ENCODE measurements at places on chromosomes 7 and 10.

GRCh38 chr10:110502851-110503301 is 5.2 kb downstream of the DUSP5 start:
- peak; percentile 93 for DNase-seq

DNA sequence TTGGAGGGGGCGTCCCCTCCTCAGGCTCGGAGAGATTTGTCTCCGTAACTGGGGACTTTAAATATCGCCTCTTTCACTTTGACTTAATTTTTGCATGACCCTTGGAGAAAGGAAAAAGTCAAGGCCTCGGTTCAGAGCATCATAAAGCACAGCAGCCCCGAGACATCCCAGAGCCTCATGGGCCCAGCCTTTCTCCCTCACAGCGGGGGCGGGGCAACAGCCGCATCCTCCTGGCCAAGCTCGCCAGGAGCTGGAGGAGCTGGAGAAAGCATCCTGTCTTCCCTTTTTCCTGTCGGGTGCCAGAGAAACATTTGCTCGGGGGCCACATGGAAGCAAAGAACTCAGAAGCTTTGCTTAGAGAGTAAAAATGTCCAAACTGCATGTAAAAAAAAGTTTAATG is 43.6 kb upstream of the DPYSL4 start:
- DNase-seq, result no peak

DNA sequence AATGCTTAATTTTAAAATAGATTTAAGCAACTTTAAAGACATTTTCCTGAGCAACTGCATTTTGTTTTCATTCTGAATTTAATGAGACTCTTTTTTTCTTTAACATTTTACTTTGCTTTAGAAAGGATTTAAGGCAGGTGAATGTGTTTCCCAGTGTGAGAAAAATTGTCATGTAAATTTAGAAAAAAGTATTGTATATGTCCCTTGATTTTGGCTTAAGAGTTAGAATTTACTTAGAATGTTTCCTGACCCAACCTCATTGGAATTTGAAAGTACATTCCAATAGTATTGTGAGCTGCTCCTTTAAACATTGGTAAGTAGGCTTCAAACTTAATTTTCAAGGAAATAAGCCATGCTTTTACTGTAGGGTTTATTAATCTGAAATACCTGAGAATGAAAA is 110.2 kb downstream of the PTEN start:
- no peak for DNase-seq

DNA sequence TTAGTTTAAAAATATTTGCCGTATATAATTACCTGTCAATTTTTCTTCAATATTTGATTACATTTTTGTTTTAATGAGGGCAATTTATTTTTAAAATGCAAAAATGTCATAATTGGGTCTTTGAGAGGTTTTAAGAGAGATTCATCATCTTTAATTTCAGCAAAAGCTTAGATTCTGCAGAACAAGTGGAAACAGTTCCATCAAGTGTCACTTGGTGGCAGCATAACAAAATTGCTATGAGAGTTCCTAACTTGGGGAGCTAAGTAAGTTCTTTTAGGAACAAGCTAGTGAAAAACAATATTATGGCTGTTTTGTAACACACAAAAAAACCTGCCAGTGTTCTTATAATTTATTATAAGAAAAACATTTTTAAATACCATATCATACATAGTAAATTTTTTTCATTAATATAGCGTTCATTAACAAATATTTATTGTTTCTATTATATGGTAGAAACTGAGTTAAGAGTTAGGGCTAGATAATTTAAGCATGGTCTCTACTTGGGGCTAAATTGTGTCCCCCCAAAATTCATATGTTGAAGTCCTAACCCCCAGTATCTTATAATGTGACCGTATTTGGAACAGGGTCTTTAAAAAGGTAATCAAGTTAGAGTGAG is 155.2 kb downstream of the MAGI2 start:
- peak; percentile 41 for DNase-seq

GRCh38 chr10:78691301-78692030 is 377.3 kb upstream of the ZMIZ1 start:
- no peak for DNase-seq

DNA sequence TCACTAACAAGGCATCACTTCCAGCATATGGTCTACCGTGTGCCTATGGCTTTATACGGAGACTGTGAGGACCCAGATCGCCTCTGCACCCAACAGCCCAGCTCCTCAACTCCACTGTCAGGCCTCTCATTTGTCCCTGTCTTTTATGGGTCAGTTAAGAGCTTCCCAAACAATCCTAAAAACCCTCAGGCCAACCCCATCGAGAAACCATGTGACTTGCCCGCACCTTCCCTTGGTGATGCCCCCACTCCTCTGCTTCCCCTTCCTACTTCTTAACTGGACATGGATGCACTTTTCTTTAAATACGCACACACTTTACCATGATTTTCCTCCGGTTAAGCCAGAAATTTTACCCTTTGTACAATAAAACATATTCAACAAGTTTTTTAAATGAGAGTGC is 46.8 kb downstream of the BAIAP2L1 start:
- no peak for DNase-seq

GRCh38 chr7:44101966-44102845 is 1.9 kb upstream of the AEBP1 start:
- DNase-seq, result no peak

GRCh38 chr7:26183545-26184280 is 16.8 kb downstream of the HNRNPA2B1 start:
- DNase-seq, result no peak

- DNase-seq, result no peak
These were observed 60.7 kb downstream of the GBF1 start for GRCh38 chr10:102306006-102306405.

GRCh38 chr7:31948029-31948428 is 122.2 kb downstream of the PDE1C start:
- DNase-seq, result no peak

- DNase-seq, result no peak
These were observed 742.5 kb downstream of the NXPH1 start for GRCh38 chr7:9175871-9176270.

DNA sequence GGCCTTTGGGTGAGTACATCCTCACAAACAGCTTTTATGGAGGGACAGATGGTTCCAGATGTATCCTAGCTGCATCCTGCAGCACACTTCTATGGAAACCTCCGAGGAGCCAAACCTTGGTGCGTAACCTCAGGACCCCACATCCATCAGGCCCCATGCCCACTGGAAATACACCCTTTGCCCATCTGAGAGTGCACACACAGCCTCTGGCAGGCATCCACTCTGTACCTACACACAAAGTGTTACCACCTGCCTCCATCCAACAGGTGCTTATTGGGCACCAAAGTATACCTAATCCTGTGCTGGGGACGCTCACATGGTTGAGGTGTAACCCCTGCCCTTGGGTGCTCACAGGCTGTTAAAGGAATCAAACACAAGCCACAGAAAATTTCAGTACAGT is 117.9 kb downstream of the ADCY1 start:
- no peak for DNase-seq

- DNase-seq, result no peak
These were observed 16.3 kb upstream of the SH2B2 start for GRCh38 chr7:102270178-102270887.

- DNase-seq, result no peak
These were observed 58.8 kb upstream of the ADCY1 start for GRCh38 chr7:45515346-45515745.

DNA sequence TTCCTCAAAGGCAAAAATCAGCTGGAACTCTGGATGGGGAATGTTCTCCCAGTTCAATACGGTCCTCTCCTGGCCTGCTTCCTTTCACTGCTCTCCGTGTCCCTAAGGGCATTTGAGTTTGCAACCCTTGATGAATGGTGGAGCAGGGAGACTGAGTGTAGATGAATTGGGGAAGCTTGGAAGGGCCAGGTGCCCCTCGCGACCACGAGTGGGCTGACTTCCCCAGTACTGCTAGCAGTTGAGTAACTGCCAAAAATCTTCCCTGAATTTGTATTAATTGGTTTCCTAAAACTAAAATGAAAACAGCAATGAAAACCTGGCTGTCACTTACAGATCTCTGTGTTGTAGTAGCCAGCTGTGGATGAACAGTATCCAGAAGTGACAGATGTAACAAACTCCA is 13.6 kb downstream of the IRF5 start:
- DNase-seq, result no peak

- no peak for DNase-seq
These were observed 85.3 kb upstream of the CARD11 start for GRCh38 chr7:3128857-3129490.

DNA sequence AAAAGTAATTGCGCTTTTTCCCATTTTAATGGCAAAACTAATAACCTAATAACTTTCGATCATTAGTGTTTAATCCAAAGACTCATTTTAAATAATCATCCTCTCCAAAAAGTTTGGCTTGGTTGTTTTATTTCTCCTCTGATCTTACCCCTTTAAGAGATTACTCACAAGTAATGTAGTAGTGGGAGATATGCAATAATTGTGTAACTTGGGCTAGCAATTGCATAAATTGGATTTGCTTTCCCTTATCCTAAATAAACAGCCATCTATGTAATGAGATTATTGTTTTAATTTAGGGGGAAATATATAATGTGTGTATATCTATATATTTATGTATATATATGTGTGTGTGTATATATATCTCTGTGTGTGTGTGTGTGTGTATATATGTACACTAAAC is 82.5 kb downstream of the RNLS start:
- DNase-seq, result no peak

DNA sequence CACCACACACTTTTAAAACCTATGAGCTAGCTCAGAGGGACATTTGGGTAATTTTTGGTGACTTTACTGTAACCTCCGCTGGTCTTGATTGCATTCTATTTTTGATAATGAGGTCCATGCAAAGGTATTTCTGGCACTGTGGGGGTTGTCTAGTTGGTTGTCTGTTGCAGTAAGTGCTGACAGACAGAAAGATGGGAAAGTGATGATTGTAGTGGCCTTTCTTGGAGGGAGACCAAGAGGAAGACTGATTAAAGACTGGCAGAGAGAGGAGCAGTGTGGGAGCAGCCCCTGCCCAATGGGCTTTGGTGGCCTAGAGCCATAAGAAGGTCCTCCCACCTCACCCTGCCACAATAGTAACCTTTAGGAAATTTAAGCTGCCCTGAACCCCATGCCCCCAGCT is 173.4 kb upstream of the CTBP2 start:
- no peak for DNase-seq

DNA sequence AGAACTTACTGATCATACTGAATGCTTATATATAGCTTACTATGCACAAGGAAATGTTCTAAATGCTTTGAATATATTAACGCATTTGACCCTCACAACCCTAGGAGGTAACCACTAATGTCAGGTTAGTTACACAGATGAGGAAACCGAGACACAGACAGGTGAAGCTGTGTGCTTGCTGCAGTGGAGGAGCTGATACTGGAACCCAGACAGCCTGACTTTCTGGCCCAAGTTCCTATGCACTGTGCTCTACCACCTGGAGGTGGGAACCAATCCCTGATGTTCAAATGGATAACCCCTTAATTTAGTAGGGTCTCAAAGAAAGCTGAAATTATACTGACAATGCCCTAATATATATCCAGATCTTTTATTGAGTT is 119.6 kb downstream of the SORBS1 start:
- no peak for DNase-seq

DNA sequence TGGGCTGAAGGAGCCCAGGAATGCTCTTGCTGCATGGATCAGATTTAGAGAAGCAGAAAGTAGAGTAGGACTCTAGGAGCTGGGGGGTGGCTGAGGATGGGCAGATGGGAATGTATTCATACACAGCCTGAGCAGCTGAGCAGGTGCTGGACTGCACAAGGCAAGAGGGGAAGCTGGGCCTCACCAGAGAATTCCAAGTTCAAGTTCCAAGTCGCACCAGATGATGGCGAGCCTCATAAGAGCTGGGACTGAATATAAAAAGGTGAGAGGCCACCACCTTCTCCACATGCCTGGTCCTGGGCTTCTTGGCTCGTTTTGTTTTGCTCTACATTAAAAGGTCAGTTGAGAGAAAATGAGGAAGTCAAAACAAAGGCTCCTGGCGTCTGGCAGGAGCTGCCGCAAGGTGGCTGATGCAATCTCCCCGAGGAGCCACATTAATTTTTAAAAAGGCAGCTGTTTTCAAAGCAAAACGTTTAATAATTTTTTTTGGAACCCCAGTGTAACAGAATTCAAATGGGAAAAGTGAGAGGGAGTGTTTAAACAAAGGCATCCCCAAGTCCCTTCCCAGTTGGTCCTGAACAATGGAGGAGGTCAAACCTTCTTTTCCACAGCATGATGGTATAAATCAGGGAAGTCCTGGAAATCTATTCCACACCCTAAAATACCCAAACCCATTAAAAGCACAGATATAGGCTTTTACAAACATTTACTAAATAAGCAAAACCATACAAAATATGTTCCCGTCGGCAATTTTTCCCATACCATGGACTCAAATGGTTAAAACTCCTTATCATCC is 9.5 kb downstream of the CYREN start:
- DNase-seq, result peak; percentile 88

- no peak for DNase-seq
These were observed 52.3 kb downstream of the NEURL1 start for GRCh38 chr10:103545771-103546281.

DNA sequence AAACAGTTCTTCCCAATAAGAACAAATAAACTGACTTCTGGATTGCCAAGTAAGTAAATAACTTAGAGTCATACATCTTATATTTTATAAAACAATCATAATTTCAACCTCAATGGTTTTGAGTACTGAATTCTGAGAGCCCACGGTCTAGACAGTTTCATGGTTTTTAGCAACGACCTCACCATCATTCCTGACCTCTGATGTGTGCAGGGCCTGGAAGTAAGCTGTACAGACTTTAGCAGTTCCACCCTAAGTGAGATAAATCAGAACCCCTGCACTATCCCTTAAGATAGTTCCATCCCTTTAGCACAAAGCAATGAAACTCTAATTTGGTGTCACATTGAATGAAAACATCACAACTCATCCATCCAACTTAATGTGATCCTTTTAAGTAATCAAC is 86.0 kb downstream of the NEBL start:
- DNase-seq, result no peak

DNA sequence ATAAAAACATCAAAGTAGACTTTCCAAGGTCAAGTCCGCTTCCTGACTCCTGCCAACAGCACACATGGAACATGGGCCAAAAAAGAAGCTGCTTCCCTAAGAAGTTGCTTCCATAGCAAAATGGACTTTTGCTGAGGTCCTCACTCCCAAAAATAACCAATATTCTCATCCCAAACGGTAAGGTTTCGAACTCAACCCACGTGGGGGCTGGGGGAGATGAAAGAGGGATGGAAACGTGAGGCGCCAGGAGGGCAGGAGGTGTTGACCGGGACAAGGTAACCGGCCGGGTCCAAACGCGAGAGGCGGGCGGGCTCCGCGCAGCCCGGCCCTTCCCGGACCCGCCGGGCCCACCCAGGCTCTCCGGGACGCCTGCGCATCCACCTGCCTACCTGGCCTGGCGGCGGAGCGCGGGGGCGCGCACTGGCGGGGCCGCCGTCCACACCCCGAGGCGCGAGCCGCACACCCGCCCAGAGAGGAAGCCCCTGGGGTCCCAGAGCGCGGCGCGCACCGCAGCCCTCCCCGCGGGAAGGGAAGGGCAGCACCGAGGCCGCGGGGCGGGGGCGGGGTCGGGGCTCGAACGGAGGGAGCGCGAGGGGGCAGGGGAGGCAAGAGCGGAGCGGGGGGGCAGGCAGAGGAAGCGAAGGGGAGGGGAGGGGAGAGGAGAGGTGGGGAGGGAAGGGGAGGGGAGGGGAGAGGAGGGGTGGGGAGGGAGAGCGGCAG is 742 bp downstream of the LMBR1 start:
- peak; percentile 82 for DNase-seq
